ENCODE measurements at places on chromosomes 7 and 10.

DNA sequence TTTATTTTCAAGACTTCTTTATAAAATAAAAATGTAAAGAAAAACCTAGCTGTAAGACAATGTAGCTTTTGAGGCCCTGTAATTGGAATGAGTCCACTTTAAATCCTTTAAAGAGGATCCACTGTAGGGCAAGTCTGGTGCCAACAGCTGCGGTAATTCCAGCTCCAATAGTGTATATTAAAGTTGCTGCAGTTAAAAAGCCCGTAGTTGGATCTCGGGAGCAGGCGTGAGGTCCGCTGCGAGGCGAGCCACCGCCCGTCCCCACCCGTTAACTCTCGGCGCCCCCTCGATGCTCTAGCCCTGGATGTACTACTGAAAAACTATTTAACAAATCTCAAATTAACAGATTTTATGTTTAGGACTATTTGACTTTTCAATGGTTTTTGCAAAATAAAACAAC lies 414.7 kb upstream of the SEMA3C start:
- DNase-seq = no peak

- DNase-seq = no peak
Observed at GRCh38 chr7:5425507-5426225, 2.0 kb upstream of the TNRC18 start.

DNA sequence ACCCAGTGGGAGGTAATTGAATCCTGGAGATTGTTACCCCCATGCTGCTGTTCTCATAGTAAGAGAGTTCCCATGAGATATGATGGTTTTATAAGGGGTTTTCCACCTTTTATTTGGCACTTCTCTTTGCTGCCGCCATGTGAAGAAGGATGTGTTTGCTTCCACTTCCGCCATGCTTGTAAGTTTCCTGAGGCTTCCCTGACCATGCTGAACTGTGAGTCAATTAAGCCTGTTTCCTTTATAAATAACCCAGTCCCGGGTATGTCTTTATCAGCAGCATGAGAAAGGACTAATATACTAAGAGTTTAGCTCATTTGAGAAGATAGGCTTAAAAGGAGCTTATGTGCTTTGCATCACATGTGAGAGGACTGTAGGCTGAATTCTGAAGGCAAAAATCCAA lies 29.3 kb downstream of the TMEM248 start:
- DNase-seq = no peak

- DNase-seq = no peak
Observed at GRCh38 chr10:131406676-131407392, 95.3 kb upstream of the TCERG1L start.

GRCh38 chr7:135169964-135170273 lies 588 bp downstream of the CYREN start:
- no peak for DNase-seq

DNA sequence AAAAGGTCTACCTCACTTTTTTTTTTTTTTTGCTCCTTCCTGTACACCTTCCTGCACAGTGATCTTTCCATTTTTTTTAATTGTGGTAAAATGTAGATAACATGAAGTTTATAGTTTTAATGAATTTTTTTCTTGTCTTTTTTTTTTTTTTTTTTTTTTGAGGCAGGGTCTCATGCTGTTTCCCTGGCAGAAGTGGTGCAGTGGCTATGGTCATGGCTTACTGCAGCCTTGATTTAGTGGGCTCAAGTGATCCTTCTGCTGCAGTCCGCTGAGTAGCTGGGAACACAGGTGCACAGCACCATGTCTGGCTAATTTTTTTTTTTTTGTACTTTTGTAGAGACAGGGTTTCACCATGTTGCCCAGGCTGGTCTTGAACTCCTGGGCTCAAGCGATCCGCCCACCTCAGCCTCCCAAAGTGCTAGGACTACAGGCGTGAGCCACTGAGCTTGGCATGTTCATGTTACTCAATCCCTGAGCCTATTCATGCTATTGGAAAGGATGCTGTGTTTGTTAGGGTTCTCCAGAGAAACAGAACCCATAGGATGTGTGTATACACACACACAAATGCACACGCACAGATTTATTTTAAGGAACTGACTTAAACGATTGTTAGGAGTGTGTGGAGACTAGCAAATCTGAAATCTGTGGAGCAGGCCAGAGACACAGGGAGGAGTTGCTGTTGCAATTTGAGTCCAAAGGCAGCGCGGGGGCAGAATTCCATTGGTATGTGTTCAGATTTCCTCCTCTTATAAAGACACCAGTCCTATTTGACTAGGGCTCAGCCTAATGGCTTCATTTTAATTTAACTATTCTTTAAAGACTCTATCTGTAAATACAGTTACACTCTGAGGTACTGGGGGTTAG lies 29.1 kb downstream of the GALNT11 start:
- no peak for DNase-seq

DNA sequence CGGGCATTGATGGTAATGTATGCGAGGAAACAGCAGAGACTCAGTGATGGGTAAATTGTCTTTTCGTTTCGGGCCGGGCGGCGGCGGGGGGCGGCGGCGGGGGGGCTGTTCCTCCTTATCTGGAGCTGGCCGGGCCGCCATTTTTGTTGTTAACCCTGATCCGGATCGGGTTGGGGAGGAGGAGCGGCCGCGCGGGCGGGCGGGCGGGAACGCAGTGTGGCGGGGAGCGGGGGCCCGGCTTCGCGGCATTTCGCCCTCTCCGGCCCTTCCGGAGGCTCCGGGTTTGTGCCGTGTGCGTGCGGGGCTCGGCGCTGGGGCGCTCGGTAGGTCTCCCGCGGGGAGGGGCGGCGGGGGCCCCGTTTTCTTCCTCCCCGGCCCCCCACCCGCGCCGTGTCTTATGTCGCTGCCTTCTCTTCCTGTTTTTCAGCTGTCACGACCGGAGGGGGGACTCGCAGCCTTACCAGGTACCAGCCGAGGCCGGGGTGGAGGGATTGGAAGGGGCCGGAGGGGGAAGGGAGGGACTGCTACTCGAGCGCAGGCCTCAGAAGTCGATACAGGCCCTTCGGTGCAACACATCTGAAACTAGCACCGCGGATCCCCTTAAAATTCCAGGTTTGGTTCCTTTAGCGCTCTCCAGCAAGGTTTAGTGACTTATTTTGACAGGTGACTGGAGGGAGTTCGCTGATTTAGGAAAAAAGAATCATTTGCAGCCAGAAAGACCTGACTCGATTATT lies 820 bp downstream of the WAC start:
- DNase-seq = peak; percentile 56

GRCh38 chr10:5142199-5142598 lies 42.8 kb downstream of the AKR1C8 start:
- no peak for DNase-seq

GRCh38 chr10:91420868-91421267 lies 10.7 kb downstream of the HECTD2 start:
- no peak for DNase-seq

DNA sequence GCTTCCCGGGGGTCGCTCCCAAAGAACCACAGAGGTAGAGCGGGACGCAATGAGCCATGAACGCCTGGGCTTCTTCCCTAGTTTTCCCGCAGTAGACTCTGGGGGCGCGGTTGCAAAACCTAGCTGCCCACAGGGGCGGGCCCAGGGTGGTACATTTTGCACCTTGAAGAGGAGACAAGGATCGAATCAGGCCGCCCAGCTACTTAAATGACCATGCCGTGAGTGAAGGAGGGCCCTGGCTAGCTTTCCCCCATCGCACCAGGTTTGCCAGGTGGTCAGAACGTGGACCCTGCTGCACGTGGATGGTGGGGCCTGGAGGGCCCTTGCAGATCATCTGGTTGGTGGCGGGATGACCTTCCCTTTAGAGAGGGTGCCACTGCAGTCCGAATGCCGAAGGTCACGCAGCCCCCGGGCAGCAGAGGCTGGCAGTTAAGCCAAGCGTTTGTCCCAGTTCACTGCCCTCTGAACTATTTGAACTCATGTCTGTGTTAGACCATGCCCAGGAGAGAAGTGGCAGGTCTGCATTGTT lies 604 bp upstream of the SHTN1 start:
- peak; percentile 22 for DNase-seq

- DNase-seq = no peak
Observed at GRCh38 chr7:26292768-26293560, 1.3 kb downstream of the SNX10 start.

DNA sequence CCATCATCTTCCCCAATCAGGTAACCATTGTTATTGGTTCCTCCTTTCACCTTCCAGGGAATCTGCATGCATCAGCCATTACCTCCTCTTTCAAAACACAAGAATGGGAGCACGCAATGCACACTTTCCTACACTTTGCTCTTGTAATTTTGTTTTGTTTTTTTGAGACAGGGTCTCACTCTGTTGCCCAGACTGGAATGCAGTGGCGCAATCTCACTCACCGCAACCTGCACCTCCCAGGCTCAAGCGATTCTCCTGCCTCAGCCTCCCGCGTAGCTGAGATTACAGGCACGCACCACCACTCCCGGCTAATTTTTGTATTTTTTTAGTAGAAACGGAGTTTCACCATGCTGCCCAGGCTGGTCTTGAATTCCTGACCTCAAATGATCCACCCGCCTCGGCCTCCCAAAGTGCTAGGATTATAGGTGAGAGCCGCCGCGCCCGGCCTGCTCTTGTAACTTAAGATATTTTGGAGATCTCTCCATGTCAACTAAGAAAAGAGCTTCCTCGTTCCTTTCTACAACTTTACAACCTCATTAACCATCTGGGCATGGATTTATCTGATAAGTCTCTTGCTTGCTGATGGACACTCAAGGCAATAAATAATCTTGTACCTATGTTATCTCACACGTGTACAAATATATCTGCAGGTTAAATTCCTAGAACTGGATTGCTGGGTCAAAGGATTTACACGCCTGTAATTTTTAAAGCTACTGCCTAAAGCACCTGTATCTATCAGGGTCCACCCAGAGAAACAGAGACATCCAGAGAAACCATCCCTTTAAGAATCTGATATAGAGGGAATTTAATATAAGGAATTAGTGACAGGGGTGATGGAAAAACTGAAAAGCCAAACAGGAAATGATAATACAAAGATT lies 4.2 kb downstream of the CYTH3 start:
- DNase-seq = no peak

DNA sequence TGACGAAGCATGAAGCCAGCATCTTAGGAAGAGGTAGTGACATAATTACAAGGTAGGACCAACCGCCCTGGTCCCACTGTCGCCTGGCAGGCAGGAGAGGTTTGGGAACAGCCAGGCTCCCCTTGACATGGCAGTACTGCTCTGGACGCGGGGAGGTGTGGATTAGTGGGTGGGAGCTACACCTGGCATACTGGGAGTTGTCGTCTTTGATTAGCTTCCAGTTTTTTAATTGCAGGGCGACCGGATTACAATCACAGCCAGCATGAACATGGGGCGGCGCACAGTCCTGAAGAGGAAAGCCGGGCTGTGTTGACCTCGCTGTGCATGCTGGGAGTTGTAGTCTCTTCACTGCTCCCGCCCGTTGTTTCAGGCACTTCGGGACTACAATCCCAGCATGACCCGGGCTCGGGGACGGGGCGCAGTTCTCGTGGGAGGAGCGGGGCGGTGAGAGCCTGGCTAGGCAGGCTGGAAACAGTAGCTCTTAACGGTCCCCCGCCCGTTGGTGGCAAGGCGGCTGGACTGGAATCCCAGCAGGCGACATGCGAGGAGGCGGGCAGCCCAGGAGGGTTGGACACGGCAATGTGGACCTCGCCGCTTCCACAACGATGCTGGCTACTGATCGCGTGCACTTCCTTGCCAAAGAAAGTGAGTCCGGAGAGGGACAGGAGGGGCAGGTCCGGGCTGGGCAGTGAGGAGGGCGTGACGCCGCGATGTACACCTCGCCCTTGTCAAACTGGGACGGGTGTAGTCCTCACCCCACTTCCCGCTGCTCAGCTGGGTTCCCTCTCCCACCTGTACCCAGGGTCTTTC lies 98.0 kb upstream of the ZNF722 start:
- DNase-seq = no peak

DNA sequence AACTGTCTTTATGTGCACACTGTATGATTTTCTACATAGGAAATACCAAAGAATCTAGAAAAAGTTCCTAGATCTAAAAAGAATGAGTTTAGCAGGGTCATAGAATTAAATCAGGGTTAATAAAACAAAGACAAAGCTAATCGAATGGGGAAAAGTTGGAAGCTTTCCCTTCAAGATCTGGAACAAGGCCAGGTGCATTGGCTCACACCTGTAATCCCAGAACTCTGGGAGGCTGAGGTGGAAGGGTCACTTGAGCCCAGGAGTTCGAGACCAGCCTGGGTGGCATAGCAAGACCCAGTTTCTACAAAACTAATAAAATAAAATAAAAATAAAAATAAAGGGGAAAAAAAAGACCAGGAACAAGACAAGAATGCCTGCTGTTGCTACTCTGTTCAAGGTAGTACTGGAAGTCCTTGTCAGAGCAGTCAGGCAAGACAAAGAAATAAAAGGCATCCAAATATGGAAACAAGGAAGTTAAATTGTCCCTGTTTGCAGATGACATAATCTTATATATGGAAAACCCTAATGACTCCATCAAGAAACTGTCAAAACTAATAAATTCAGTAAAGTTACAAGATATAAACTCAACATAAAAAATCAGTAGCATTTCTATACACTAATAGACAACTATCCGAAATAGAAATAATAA lies 76.1 kb upstream of the RHEB start:
- no peak for DNase-seq

DNA sequence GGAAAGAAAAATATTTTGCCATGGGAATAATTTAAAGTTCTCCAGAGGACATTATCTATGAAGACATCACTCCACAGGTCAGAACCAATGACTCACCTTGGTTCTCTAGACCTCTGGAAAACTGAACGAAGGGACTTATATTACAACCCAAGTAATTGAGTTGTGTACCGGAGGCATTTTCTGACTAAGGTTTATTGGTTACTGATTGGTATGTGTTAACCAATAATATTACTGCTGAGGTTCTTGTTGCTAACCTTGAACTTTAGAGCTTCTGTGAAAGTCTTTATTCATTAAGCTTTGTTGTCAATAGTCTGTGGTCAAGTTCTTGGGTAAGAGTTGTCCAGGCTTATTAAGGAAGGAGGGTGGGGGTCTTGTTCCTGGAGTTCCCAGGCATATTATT lies 78.1 kb upstream of the MTPN start:
- DNase-seq = no peak

DNA sequence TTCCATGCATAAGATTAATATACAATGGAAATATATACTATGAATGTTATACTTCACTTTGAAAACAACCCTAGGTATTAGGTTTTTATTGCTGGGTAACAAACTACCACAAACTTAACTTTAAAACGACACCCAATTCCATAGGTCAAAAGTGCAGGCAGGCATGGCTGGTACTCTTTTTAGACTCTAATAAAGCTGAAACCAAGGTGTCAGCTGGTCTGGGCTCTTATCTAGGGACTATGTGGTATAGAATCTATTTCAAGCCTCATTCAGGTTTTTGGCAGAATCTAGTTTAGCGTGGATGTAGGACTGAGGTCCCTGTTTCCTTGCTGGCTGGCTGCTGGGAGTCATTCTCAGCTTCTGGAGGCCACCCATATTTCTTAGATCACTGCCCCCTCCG lies 65.0 kb upstream of the TMEM168 start:
- no peak for DNase-seq

GRCh38 chr10:2798336-2799022 lies 268.9 kb upstream of the PFKP start:
- no peak for DNase-seq

All from GM10248 (cell line).